KG1 (cell line): ENCODE measurements at places on chromosomes 11 and 22.

DNA sequence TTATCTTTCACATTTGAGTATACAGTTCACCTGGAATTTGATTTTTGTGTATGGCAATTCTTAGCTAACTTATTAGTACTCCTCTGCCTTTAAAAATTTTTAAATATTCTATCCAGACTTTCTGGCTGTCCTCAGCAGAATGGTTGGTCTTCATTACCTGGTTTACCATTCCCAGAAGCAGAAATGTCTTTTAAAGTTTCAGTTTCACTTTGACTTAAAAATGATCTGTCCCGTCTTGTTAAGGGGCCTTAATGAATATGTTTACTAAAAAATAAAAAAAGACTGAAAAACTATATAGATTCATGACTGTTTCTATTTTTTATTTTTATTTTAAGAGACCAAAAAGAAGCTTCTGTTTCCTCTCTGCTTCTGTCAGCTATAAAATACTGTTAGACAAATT lies 70.5 kb upstream of the TNRC6B start:
- DNase-seq = no peak

- no peak for DNase-seq
Measured at GRCh38 chr11:105811242-105811641, 201.4 kb downstream of the GRIA4 start.

GRCh38 chr22:21937041-21937820 lies 15.4 kb downstream of the PPM1F start:
- no peak for DNase-seq

GRCh38 chr11:66727282-66728037 lies 1.6 kb downstream of the SPTBN2 start:
- DNase-seq = no peak

DNA sequence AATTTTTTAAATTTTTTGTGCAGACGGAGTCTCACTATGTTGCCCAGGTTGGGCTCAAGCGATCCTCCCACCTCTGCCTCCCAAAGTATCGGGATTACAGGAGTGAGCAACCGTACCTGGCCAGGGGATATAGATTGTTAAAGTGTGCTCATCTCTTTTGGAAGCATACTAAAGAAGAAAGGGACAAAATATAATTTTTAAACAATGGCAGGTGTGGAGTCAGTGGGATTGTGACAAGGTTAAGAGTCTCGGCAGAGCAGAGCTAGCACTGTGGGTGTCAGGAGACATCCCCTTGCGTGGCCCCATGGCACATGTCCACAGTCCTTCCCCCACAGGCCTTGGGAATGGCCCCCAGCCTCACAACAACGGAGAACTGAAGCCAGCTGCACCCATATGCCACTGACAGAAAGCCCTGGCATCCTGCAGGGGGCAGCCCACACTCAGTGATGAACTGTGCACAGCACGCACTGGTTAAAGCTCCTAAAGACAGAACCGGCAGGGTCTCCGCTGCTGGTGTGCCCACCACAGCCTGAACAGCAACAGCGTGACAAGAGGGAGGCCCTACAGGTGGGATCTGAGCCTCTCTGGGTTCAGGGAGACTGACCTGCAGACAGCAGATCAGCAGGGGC lies 29.9 kb downstream of the SERPIND1 start:
- no peak for DNase-seq

- DNase-seq = no peak
Measured at GRCh38 chr11:88297863-88298262, 39.7 kb downstream of the CTSC start.

DNA sequence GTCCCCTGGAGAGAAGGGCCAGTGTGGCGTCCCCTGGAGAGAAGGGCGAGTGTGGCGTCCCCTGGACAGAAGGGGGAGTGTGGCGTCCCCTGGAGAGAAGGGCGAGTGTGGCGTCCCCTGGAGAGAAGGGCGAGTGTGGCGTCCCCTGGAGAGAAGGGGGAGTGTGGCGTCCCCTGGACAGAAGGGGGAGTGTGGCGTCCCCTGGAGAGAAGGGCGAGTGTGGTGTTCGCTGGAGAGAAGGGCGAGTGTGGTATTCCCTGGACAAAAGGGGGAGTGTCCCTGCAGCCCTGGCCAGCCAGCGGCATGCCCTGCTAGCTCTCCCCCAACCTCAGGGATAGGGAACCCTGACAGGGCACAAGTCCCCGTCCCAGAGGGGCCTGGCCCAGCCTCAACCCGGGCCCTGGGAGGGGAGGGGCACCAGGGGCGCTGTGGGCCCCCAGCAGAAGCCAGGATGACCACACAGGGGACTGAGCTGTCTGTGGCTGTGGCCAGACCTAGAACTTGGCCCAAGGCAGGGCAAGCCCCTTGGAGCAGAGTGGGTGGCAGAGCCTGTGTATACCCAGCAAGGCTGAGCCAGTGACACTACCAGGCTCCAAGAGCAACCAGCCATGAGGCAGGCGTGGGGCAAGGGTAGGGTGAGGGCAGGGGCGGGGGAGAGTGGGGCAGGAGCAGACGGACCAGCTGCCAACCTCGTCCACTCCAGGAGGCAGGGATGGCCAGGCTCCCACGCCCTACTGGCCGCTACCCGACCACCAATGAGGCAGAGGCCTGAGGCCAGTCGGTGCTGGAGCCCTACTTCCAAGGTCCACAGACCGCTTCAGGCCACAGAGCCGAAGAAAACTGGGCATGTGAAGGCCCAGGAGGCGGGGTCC lies 4.2 kb downstream of the HRAS start:
- DNase-seq = no peak

DNA sequence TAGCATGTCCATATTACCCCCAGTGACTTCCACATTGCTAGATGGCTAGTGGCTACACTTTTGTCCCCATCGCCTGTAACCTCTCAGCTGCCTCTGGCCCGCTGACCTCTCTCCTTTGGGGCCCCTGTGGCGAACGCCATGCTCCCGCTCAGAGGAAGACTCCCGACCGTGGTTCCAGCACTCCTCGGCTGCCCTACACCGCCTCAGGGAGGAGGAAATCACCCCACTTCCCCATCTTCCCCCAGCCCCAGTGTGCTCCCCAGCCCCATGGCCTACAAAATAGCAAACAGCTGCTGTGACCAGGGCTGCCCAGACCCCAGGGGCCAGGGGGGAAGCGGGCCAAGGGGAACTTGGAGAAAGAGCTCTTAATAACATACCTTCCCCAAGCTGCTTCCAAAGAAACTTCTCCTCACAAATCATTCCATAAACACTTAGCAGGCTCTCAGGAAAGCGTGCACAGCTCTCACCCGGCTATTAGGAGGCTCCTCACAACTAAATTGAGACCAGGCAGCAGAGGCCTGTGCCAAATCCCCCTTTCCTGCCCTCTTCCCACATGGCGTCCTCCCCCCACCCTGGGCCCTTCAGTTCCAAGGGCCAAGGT lies 63.5 kb upstream of the WNT11 start:
- no peak for DNase-seq

- DNase-seq = no peak
Measured at GRCh38 chr22:24566899-24567511, 11.2 kb downstream of the SNRPD3 start.

DNA sequence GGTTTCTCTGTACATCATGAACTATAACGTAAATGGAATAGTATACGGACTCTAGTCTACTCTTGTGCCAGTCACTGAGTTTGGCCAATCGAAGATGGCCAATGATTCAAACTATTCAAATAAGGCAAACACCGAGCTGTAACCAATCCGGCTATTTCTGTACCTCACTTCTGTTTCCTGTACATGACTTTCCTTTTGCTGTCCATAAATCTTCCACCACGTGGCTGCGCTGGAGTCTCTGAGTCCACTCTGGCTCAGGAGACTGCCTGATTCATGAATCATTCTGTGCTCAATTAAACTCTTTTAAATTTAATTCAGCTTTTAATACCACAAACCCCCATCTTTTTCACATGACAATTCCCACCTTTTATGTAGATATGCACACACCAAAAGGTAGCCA lies 1.5 kb upstream of the JAML start:
- DNase-seq = no peak

GRCh38 chr11:107876141-107876540 lies 17.6 kb upstream of the SLC35F2 start:
- DNase-seq = no peak

DNA sequence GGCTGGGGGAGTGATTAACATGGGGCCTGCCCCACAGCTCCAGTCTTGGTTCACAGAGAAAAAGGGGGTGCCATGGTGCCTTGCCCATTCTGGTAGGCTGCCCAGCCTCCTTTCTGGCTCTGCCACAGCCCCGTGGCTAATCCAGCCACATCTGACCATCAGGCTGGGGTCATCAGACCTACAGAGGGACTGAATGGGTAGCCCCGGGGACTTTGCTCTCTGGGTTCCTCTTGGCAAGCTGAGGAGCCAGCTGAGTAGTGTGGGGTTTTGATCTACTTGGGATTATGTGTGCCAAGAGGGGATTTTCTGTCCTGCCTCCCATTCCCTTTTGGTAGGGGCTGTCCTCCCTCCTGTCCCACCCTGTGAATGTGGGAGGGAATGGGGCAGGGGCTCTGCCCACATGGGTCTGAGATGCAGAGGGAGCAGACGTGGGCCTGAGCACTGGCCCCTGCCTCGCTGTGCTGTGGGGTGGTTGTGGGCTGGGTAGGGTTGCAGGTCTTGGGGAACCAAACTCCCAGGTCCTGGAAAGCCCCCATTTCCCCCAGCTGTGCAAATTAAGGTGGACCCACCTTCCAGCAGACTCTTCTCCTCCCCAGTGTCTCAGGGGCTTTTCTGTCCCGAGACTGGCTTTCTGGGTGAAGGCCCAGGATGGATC lies 32.0 kb downstream of the CD82 start:
- DNase-seq = no peak

- no peak for DNase-seq
Measured at GRCh38 chr11:65376138-65376713, 6.2 kb downstream of the SLC25A45 start.

DNA sequence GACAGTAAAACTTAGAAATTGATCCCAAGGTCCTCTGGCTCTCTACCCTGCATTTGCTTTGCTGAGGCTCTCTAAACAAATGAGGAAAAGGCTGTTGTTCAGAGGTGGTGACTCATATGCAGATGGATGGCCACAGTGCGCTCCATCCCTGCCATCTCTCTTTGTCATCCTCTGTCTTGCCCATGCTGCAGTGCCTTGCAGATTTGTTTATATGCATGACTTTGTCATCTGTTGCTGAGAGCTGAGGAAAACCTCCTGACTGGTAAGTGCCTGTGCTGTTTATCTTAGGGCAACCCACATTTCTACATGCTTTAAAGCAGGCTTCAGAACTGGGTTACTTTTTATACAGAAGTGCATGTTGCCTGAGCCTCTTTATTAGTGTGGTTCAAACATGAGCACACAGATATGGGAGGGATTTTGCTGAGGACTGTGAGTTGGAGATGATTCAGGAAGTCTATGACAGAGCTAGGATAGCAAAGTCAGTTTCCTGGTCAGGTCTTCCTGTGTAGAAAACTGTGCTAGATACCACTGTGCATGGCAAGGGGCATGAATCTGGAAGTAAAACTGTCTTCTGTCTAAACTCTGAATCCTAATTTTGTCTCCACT lies 57.4 kb downstream of the JAM3 start:
- no peak for DNase-seq

DNA sequence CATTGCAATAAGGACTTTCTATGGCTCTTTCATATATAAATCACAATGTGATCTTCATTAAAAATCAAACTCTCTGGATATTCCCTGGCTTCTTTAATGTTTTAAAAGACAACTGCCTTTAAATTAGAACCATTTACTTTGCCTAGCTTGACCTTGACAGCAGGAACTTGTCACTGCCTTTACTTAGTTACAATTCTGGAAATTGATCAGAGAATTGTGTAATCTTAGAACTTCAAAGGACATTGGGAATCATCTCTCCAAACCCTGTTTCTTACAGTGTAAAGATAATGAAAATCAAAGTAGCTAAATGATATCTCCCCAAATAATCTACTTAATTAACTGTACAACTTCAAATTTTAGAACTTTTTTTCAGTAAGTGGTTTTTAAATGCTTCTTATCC lies 517.6 kb upstream of the CCDC179 start:
- DNase-seq = no peak

- no peak for DNase-seq
Measured at GRCh38 chr11:90321018-90321417, 98.2 kb upstream of the CHORDC1 start.

- DNase-seq = no peak
Measured at GRCh38 chr11:111231836-111232235, 13.7 kb upstream of the POU2AF2 start.

DNA sequence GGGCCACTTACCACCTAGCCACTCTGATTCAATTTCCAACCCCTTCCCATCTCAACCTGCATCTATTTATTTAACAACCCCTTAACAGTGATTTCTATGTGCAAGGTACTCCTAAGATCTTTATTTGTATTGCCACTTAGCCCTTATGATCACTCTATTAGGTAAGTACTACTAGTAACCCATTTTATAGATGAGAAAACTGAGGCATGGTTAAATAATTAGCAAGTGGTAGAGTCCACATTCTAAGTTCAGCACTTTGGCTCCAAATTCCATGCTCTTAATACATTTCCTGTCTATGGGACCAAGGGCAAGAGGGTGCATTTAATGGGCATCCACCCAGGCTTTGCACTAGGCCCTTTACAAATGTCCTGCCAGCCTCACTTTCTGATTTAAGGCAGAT lies 38.1 kb upstream of the CSNK2A3 start:
- no peak for DNase-seq

DNA sequence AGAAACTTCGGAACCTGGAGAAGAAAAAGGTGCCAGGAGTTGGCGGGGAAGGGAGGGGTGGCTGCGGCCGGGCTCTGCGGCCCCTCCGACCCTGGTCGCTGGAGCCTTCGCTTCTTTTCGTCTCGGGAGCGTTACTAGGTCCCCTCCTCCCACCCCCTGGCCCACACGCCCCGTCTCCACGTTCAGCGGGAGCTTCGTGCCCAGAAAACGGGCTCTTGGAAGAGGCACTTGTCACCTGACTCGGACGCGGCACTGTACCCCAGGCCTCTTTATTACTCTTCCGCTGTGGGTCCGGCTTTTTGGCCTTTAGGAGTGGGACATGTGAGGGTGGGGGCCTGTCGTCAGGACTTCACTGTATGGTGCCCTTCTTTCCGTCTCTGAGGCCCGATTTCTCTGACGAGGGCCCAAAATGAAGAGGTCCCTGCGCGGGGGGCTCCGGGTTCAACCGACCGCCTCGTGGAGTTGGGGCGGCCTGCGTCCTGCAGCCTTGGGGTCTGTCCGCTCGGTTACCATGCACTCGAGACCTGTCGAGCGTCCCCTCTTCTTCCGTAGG lies 1.2 kb downstream of the CAPRIN1 start:
- DNase-seq = no peak

GRCh38 chr11:44116234-44116830 lies 20.9 kb downstream of the EXT2 start:
- no peak for DNase-seq

DNA sequence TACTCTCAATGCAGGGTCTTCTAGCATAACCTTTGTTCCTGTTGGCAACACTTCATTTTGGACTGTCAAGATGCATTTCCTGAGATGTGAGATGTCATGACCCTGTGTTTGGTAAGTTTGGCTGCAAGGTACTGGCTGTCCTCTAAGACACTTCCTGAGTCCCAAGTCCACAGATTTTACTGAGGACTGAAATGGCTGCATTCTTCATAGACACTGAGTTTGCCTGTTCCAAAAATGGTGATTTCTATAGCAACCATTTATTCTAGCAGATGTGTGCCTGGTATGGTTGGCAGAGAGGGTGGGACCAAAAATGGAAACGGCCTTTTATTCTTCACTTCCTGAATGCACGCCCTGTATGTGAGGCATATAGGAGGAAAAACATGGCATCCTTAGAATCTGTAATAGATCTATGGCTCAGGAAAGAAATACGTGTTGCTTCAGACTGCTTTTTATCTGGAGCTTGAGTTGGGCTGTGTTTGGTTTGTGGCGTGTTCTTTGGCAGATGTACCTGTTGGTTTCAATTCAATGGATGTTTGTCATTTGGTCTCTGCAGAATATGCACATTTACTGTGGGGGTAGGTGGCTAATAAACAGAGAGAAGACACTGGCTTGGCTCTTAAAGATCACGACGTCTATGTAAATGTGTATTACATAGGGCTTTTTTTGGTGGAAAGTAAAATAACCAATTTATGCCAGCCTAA lies 62.4 kb downstream of the ZBTB16 start:
- DNase-seq = no peak
